Memory B cell (primary cell): ENCODE measurements at places on chromosomes 16 and 17.

- no peaks in the 10 kb centered on the region for H3K27me3 ChIP-seq
- H3K36me3 ChIP-seq, result peaks cover 20% of the 10 kb centered on the region
- H3K27ac ChIP-seq, result no peak overlapping the region
- peaks cover 16% of the 10 kb centered on the region for H3K4me1 ChIP-seq
- DNase-seq, result no peak
Measured at GRCh38 chr16:88608076-88608475, 30.3 kb upstream of the IL17C start.

GRCh38 chr17:50807009-50807408 is 28.4 kb upstream of the WFIKKN2 start:
- no peak overlapping the region for H3K27ac ChIP-seq
- DNase-seq, result no peak
- H3K36me3 ChIP-seq, result no peaks in the 10 kb centered on the region
- H3K27me3 ChIP-seq, result peaks cover 4% of the 10 kb centered on the region

- no peak for DNase-seq
- no peaks in the 10 kb centered on the region for H3K27me3 ChIP-seq
- no peaks in the 10 kb centered on the region for H3K36me3 ChIP-seq
- H3K27ac ChIP-seq, result no peak overlapping the region
Measured at GRCh38 chr16:74865922-74866598, 91.4 kb upstream of the FA2H start.

GRCh38 chr16:30491744-30492308 is 19.3 kb downstream of the ITGAL start:
- no peak overlapping the region for H3K4me3 ChIP-seq
- DNase-seq, result no peak
- no peak overlapping the region for H3K27ac ChIP-seq
- H3K36me3 ChIP-seq, result peaks cover 35% of the 10 kb centered on the region

- DNase-seq, result no peak
- H3K36me3 ChIP-seq, result no peaks in the 10 kb centered on the region
- H3K4me1 ChIP-seq, result peaks cover 10% of the 10 kb centered on the region
Measured at GRCh38 chr17:38600416-38600815, 5.3 kb downstream of the SRCIN1 start.

DNA sequence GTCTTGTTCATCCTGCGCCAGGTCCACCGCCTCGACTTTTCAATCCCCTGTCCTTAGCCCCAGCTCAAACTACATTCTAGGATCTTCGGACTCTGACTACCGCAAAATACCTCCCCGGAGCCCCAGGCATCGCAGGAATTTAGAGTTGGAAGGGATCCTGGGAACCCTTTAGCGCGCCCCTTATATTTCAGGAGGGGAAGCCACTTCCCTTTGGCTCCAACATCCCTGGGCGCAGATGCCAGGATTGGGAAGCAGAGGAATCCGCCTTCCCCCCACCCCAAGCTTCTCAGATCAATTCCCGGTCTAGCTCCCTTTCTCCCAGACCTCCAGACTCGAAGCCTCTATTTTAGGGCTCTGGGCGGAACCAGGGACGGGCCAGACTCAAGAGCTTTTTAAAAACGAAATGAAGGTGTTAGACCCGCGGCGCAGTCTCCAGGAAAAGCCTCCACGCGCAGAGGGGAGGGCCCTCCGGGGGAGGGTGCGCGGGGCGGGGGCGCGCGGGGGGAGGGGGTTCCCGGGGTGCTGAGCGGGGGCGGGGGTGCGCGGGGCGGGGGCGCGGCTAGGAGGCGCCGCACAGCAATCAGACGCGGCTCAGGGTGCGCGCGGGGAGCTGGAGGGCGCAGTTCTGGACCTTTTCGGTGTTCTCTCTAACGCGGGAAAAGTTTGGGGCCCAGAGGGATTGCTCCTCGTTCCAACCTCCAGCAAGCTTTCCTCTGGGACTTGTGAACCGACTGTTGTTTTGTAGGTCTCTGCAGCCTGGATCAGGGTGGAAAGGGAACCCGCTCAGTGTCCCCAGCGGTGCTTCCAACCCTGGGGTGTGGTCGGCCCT is 1.6 kb downstream of the AHSP start:
- peaks cover 3% of the 10 kb centered on the region for H3K4me1 ChIP-seq
- no peak for DNase-seq
- peak overlapping the region; percentile 28 for H3K4me3 ChIP-seq
- H3K27ac ChIP-seq, result no peak overlapping the region
- no peaks in the 10 kb centered on the region for H3K36me3 ChIP-seq

- no peak overlapping the region for H3K27ac ChIP-seq
- H3K36me3 ChIP-seq, result no peaks in the 10 kb centered on the region
- peaks cover 8% of the 10 kb centered on the region for H3K27me3 ChIP-seq
- H3K4me3 ChIP-seq, result no peak overlapping the region
Measured at GRCh38 chr17:47993031-47993564, 22.2 kb downstream of the CDK5RAP3 start.

GRCh38 chr16:70746040-70746707 is 54.8 kb downstream of the VAC14 start:
- peaks cover 22% of the 10 kb centered on the region for H3K36me3 ChIP-seq
- H3K4me3 ChIP-seq, result no peak overlapping the region
- no peak for DNase-seq
- H3K27me3 ChIP-seq, result no peaks in the 10 kb centered on the region
- peak overlapping the region; percentile 78 for H3K27ac ChIP-seq

- DNase-seq, result no peak
- H3K27me3 ChIP-seq, result peaks cover 5% of the 10 kb centered on the region
Measured at GRCh38 chr17:75087182-75087557, 584 bp upstream of the SLC16A5 start.
